ENCODE measurements at places on chromosomes 16 and 17. TPM values are rescaled to one million over a fixed set of nuclear protein-coding genes. Genes with fewer than 3 reads are reported as not detected.
A peak's percentile ranks its signal among the peaks of the same experiment; 100 is the strongest.

NOD2 gene
- 4.2 TPM for total RNA-seq

OR3A3 gene
- total RNA-seq, result not detected

PIRT gene
- not detected for total RNA-seq

SLC12A3 gene
- total RNA-seq, result not detected

ABCC12 gene
- total RNA-seq, result not detected

SLC38A8 gene
- not detected for total RNA-seq

KRTAP1-5 gene
- not detected for total RNA-seq

SGSH gene
- total RNA-seq, result 59.8 TPM

FNDC8 gene
- total RNA-seq, result not detected

HCRT gene
- not detected for total RNA-seq

CD68 gene
- total RNA-seq, result 398 TPM

IL34 gene
- total RNA-seq, result 3.3 TPM

DNA sequence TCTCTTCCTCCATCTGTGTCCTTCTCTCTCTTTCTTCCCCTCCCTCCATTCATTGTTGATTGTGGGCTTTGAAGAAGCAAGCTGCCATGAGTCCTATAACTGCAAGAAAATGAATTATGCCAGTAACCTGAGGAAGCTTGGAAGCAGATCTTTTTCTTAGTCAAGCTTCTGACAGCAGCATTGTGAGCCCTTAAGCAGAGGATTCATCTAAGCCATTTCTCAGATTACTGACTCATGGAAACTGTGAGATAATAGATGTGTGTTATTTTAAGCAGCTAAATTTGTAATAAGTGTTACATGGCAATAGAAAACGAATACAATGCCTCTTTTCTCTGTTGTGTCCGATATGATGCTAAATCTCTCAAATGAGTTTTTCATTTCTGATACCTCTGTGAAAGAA lies 1109.7 kb downstream of the CDH11 start:
- no peaks in the 10 kb centered on the region for H3K36me3 ChIP-seq
- H3K4me1 ChIP-seq, result no peaks in the 10 kb centered on the region
- DNase-seq, result no peak
- H3K4me3 ChIP-seq, result no peak overlapping the region
- no peak overlapping the region for H3K27ac ChIP-seq

GRCh38 chr17:75008373-75008772 lies 4.1 kb upstream of the MRPL58 start:
- no peaks in the 10 kb centered on the region for H3K36me3 ChIP-seq
- H3K4me1 ChIP-seq, result peaks cover 11% of the 10 kb centered on the region
- DNase-seq, result no peak
- H3K4me3 ChIP-seq, result no peak overlapping the region

DNA sequence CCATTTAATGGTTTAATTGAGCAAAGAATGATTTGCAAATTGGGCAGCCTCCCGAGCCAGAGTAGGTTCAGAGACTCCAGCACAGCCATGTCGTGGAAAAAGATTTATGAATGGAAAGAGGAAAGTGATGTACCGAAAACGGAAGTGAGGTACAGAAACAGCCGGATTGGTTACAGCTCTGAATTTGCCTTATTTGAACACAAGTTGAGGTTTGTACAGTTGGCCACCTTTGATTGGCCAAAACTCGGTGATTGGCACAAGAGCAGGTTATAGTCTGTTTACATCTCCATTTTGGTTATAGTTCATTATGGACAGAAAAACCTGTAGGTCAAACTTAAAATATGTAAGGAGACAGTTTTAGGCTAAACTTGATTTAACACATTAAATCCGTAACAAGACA lies 44.5 kb downstream of the TENT4B start:
- peaks cover 36% of the 10 kb centered on the region for H3K4me1 ChIP-seq
- H3K27me3 ChIP-seq, result no peaks in the 10 kb centered on the region
- no peaks in the 10 kb centered on the region for H3K36me3 ChIP-seq
- H3K4me3 ChIP-seq, result no peak overlapping the region

GRCh38 chr17:4205917-4206316 lies 57.9 kb downstream of the ANKFY1 start:
- no peak for DNase-seq
- H3K36me3 ChIP-seq, result peaks cover 47% of the 10 kb centered on the region
- no peaks in the 10 kb centered on the region for H3K27me3 ChIP-seq
- no peak overlapping the region for H3K4me3 ChIP-seq

DNA sequence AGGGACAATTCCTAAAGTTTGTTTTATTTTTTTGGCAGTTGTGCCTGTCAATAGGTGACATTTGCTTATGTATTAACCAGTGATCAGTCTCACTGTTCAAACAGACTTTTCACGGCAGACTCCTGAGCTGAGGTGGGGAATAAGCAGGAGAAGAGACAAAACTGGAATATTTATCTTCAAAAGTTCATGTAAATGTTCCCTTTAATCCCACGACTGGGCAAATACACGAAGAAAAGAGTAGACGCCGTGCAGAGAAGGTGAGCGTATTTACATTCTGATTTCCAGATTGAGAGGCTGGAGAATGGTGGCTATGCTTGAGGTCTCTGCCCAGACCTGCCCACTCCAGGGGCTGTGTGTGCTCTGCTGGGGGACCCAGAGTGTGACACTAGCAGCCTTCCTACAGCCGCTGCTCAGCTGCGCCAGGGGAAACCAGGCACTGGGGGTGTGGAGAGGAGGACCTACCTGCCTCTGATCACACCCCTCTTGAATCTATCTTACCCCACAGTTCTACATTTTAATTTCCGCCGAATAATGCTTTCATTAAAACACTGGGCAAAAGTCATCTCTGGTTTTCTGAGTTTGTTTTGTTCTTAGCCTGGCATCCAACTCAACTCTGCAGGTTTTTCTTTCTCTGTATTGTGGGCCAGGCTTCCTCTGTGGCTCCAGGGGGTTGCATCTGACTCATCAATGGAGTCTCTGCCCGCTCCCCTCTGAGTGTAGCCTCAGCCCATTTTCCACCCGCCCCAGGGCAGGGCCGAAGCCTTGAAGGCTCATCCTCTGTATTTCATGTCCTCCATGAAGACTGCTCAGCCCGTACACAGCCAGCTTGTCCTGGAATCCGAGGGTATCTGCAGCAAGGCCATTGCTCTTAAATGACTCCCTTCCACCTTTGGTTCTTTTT lies 237.1 kb downstream of the NTN1 start:
- H3K4me3 ChIP-seq, result no peak overlapping the region
- no peaks in the 10 kb centered on the region for H3K36me3 ChIP-seq

DNA sequence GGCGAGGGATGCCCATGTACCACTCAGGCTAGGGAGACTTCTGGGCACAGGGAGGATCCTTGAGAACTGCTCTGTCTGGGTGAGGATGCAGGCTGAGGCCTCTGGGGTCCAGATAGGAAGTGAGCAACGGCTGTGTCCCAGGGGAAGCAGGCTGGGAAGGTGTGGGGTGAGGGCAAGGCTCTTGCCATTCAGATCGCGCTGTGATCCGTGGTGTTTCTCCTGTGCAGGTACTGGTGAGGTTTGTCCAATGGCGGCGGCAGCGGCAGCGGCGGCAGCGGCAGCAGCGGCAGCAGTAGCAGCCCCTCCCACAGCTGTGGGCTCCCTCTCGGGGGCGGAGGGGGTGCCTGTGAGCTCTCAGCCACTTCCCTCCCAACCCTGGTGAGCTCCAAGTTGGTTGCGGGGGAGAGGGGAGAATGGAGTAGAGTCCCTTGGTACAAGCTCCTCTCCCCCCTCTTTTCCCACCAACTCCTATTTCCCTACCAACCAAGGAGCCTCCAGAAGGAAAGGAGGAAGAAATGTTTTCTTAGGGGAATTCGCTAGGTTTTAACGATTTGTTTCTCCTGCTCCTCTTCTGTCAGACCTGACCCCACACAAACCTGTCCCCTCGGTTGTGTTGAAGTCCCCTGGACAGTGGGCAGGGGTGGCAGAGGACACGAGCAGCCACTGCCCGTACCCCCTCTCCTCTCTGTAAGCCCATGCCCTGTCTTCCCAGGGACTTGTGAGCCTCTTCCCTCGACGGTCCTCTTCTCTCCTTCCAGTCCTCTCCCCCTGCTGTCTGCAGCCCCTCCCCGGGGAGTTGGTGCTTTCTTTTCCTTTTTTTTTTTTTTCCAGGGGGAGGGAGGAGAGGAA lies 1.9 kb upstream of the PRRT2 start:
- H3K4me3 ChIP-seq, result no peak overlapping the region
- peaks cover 21% of the 10 kb centered on the region for H3K36me3 ChIP-seq
- H3K4me1 ChIP-seq, result peaks cover 44% of the 10 kb centered on the region
- H3K27me3 ChIP-seq, result no peaks in the 10 kb centered on the region
- H3K27ac ChIP-seq, result peak overlapping the region; percentile 77

- no peak for DNase-seq
- no peak overlapping the region for H3K27ac ChIP-seq
- H3K36me3 ChIP-seq, result peaks cover 14% of the 10 kb centered on the region
- H3K27me3 ChIP-seq, result peaks cover 16% of the 10 kb centered on the region
Measured at GRCh38 chr17:81536299-81537290, 8.4 kb downstream of the FSCN2 start.

- H3K36me3 ChIP-seq, result no peaks in the 10 kb centered on the region
- H3K27me3 ChIP-seq, result no peaks in the 10 kb centered on the region
- peak overlapping the region; percentile 24 for H3K27ac ChIP-seq
Measured at GRCh38 chr16:12802048-12802447, 1.6 kb downstream of the CPPED1 start.

DNA sequence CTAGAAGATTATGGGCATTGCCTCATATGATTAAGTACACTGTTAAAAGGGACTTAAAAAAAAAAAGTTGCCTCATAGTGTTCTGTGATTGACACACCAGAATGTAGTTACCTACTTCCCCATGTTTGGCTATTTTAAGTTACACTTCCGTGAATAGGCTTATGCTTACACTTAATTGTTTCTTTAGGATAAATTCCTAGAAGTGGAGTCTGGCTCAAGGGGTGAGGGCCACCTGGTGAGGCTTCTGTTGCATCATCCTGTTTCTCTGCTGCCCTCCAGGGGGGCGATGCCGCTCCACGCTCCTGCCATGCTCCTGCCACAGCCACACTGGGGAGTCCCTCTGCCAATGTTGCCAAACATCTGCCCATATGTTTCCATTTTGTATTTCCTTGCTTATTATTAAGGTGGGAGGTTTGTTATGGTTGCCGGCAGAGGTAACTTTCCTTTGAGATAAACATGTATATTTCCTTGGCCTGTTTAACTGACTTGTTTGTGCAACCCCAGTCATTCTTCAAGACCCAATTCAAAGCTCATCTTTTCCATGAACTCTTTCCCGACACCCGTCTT lies 73.1 kb downstream of the KSR1 start:
- H3K27ac ChIP-seq, result peak overlapping the region; percentile 83
- peaks cover 67% of the 10 kb centered on the region for H3K4me1 ChIP-seq
- H3K36me3 ChIP-seq, result no peaks in the 10 kb centered on the region
- H3K27me3 ChIP-seq, result no peaks in the 10 kb centered on the region
- H3K4me3 ChIP-seq, result no peak overlapping the region

DNA sequence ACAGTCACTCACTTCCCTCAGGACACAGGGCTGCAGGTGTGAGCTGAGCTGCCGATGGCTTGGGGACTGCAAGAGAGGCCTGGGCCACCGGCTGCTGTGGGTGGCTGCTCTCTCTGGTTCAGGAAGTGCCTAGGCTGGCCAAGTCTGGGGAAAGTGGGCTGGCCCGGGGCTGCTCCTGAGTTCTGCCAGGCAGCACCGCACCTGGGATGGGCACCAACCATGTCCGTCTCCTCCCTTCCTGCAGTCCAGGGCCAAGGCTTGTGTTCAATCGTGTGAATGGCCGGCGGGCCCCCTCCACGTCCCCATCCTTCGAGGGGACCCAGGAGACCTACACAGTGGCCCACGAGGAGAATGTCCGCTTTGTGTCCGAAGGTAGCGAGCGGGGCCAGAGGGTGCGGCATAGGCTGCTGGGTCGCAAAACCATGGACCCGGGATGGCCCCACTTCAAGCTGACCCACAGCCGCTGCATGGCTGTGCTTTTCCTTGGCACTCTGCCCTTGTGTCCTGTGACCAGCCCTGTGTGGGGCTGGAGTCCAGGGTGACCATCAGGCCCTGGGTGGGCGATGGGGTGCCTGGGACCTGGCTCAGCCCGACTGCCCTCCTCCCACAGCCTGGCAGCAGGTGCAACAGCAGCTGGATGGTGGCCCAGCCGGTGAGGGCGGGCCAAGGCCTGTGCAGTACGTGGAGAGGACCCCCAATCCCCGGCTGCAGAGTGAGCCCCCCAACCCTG lies 1.8 kb upstream of the WDR90 start:
- H3K4me3 ChIP-seq, result no peak overlapping the region
- H3K36me3 ChIP-seq, result no peaks in the 10 kb centered on the region
- peaks cover 41% of the 10 kb centered on the region for H3K4me1 ChIP-seq
- no peak overlapping the region for H3K27ac ChIP-seq
- DNase-seq, result no peak

DNA sequence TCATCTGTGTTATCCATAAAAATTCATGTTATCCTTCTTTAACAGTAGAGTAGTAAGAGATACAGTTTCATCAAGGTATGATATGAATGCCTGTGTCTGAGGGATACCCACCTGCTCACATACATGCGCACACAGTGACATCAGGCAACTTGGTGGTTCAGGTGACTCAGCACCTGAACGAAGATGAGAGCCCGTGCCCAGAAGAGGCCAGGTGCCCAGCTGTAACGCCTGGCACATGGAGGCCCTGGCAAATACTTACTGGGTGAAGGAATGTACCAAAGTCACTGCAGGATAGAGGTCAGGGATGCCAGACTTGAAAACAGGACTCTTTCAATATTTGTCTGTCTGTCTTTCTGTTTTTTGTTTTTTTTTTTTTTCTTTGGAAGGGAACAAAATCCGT lies 72.6 kb upstream of the LGALS9 start:
- peaks cover 57% of the 10 kb centered on the region for H3K4me1 ChIP-seq
- H3K27me3 ChIP-seq, result no peaks in the 10 kb centered on the region
- no peaks in the 10 kb centered on the region for H3K36me3 ChIP-seq
- no peak overlapping the region for H3K27ac ChIP-seq
- no peak overlapping the region for H3K4me3 ChIP-seq
- DNase-seq, result no peak

DNA sequence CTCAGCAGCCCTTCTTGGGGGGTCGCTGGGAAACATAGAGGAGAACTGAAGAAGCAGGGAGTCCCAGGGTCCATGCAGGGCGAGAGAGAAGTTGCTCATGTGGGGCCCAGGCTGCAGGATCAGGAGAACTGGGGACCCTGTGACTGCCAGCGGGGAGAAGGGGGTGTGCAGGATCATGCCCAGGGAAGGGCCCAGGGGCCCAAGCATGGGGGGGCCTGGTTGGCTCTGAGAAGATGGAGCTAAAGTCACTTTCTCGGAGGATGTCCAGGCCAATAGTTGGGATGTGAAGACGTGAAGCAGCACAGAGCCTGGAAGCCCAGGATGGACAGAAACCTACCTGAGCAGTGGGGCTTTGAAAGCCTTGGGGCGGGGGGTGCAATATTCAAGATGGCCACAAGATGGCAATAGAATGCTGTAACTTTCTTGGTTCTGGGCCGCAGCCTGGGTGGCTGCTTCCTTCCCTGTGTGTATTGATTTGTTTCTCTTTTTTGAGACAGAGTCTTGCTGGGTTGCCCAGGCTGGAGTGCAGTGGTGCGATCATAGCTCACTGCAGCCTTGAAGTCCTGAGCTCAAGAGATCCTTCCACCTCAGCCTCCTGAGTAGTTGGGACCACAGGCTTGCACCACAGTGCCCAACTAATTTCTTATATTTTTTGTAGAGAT lies 3.4 kb downstream of the STH start:
- no peaks in the 10 kb centered on the region for H3K27me3 ChIP-seq
- H3K36me3 ChIP-seq, result no peaks in the 10 kb centered on the region
- peak; percentile 76 for DNase-seq
- H3K4me3 ChIP-seq, result no peak overlapping the region
- H3K4me1 ChIP-seq, result no peaks in the 10 kb centered on the region
- H3K27ac ChIP-seq, result no peak overlapping the region

GRCh38 chr17:79622776-79623175 lies 11.9 kb upstream of the RBFOX3 start:
- H3K27ac ChIP-seq, result no peak overlapping the region
- H3K4me3 ChIP-seq, result no peak overlapping the region

- H3K36me3 ChIP-seq, result no peaks in the 10 kb centered on the region
- no peak overlapping the region for H3K27ac ChIP-seq
- no peaks in the 10 kb centered on the region for H3K4me1 ChIP-seq
Measured at GRCh38 chr16:4984174-4984990, 26.3 kb downstream of the SEC14L5 start.

All from upper lobe of right lung (tissue), 1 donor.